Activated naive CD8-positive, alpha-beta T cell treated with anti-CD3 and anti-CD28 coated beads for 36 hours (primary cell): ENCODE measurements at places on chromosomes 5 and 9.

DNA sequence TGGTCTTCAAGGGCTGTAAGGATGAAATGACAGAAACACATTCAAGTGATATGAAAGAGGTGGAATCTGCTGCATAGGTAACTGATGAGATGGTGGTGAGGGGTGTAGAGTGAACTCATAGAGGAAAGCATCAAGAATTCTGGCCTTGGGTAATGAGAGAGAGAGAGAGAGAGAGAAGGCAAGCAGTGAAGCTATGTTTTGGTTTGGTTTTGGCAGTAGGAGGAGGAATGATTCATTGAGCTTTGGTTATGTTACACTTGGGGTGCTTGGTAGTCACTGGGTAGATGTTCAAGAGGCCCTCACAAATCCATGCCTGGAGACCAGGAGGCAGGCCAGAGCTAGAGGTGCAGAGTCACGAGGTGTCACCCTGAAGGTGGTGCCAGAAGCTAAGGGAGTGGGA is 89.5 kb downstream of the EGFLAM start:
- no peak for DNase-seq

DNA sequence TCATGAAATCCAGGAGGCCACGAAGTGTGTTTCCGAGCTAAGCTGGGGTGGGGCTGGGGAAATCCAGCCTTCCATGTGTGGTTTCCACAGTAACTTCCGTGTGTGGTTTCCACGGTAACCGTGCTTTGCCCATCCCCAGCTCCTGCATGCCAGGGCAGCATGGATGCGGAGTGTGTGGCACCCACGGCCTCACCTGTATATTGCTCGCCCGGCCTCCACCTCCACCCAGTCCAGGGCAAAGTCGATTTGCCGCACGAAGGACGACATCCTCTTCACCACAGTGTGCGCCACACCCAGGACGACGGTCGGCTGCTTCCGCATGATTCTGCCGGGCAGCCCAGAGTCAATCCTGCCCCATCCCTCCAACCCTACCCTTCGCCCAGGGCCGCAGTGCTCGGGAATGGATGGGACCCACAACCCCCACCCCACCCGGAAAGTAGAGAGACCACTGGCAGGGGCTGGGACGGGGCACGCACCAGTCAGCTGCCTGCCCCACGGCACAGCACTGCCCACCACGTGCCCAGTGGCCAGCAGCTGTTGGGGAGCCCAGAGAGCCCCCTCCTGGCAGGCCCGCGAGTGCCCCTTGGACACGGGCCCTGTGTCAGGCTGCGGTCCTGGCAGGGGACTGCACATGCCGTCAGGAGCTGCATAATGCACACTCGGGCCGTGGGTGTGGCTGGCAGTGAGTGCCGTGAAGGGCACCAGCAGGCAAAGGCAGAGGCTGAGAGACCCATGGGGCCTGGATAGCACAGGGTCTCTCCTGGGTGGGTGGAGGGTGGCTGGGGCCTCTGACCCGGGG is 39.0 kb upstream of the NSMF start:
- no peak for DNase-seq

GRCh38 chr9:89955144-89955543 is 350.3 kb downstream of the GADD45G start:
- DNase-seq: no peak

- no peak for DNase-seq
Measured at GRCh38 chr9:36939214-36939613, 94.9 kb downstream of the PAX5 start.

GRCh38 chr5:127001621-127002296 is 28.6 kb downstream of the MARCHF3 start:
- no peak for DNase-seq

- DNase-seq: no peak
Measured at GRCh38 chr5:177358370-177358819, 671 bp downstream of the RGS14 start.

GRCh38 chr5:60522292-60522905 is 177.6 kb downstream of the DEPDC1B start:
- peak; percentile 3 for DNase-seq

- no peak for DNase-seq
Measured at GRCh38 chr5:147483961-147484707, 25.7 kb downstream of the DPYSL3 start.

DNA sequence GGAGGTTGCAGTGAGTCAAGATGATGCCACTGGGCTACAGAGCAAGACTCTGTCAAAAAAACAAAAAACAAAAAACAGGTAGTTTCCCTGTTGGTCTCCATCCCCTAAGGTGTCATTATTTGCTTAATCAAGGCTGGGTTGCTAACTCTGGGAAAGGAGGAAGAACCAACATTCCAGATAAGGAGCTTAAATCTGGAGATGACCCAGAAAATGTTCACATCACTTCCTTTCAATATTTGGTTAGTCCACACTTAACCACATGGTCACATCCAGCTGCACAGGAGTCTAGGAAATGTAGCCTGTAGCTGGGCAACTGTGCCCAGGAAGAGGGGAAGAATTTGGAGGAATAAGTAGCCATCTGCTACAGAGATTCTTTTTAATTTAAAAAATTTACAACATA is 25.9 kb upstream of the MEGF9 start:
- no peak for DNase-seq
